ENCODE measurements at places on chromosomes 4 and X.

DNA sequence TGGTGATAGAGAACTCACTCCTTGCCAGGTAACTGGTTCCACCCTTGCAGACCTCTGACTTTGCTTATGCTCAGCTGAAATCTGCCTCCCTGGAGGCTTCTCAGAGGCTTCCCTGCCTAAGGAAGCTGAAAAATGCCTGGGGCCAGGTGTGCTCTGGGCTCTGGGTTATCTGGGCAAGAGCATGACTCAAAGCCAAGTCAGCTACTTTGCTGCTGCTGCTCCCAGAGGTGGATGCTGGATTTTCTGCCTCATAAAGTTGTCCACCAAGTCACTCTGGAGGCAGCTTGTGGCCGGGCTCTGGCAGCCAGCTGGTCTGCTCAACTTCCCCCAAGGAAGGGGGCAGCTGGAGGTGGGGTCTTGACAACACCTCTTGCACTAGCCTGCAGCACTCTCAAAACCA is 132.7 kb downstream of the PJA1 start:
- DNase-seq, result no peak

DNA sequence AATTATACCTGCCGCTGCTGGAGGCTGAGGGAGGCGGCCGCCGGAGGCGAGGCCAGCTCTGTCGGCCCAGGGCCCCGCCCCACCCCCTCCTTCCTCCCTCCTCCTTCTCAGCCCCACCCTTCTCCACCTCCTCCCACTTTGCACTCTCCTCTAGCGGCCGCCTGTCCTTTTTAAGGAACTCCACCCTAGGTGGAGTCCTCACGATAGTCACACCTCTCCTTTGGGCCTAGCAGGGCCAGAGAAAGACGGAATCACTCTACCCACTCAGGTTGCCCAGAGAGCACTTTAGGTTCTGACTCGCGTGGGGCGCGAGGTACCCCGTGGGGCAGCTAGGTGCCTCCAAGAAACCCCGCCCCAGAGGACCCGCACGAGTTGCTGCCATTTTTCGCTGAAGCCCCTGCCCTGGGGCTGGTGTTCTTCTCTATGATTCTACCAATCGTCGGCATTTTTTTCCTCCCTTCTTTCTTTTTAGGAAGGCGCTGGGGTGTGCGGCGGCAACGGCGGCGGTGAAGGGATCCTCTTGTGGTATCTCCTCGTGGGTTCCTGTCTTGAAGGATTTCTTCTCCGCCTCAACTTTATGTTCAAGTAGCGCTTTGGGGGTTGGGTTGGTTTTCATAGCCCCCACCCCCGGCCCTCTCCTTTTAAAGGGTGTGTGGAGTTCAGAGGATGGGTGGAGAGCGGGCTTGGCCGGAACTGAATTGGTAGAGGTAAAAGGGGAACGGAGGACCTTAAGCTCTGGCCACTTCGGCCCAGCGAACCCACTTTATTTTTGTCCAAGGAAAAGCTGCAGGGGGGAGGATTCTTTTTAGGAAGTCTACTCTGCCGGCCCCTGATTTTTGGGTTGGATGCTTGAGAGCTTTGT is at the start of gene KLF8:
Gene KLF8 (plus strand): TSS at position 136 of the 862 bp plus-strand sequence. CDS start 979 bp downstream, outside the sequence.
- peak; percentile 0 for DNase-seq

- no peak for DNase-seq
Observed at GRCh38 chr4:85913931-85914694, 439.2 kb downstream of the ARHGAP24 start.

GRCh38 chrX:16039363-16039762 is 84.0 kb upstream of the GRPR start:
- no peak for DNase-seq

DNA sequence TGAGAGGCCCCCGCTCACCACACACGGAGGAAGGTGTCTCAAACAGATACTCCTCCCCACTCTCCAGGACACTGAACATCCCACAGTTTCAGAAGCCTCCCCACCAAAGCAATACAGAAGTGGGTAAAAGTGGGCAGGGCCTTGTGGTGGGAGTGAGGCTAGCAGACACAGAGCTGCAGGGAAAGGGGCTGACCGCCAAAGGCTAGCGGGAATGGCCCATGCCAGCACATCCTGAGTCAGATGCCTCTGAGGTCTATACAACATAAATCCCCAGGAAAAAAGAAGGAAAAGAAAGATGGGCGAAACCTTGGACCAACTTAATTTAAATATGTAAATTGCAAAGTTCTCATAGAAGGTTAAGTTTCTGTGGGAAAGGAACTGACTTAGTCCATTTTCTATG is 21.9 kb upstream of the ARHGAP10 start:
- peak; percentile 56 for DNase-seq

GRCh38 chr4:43132010-43132582 is 239.6 kb downstream of the GRXCR1 start:
- peak; percentile 40 for DNase-seq

- no peak for DNase-seq
Observed at GRCh38 chr4:25810461-25811373, 52.1 kb downstream of the SEL1L3 start.

- no peak for DNase-seq
Observed at GRCh38 chr4:71074452-71075299, 81.2 kb downstream of the DCK start.

DNA sequence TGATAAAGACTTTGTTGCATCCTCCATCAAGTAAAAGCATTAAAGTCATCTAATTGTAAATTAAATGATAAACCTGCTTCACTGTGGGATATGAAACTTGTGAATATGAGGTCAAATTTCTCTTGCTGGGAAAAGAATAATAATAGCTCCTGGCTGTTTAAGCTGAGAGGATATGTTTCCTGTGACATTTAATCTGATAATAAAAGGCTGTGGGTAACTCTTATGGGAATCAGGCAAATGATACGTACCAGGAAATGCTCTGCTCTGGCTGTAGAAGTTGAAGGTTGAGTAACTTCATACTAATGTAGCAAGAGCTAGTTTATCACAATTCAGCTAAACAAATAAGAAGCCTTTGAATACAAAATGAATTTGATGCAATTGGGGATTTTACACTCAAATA is 574.6 kb downstream of the RAPGEF2 start:
- no peak for DNase-seq

DNA sequence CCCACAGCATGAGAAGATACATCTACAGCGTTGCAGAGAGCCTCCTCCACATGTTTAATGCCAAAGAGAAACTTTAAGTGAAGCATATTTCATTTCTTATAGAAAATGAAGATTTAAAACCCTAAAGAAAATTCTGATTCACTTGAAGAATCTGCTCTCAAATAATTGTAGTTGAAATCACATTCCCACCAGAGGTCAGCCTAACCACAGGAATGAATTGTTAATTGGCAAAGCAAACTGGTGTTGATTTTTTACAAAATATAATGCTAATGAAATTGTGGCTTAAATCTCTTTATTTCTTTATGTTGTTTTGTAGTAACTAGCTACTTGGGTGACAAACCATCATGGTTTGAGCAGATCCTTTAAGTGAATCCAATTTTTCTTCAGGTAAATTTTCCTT is 31.1 kb upstream of the WDR17 start:
- no peak for DNase-seq

GRCh38 chr4:109406337-109406931 is 27.2 kb upstream of the SEC24B start:
- peak; percentile 26 for DNase-seq

GRCh38 chrX:150456466-150456865 is 93.3 kb downstream of the MAMLD1 start:
- DNase-seq, result no peak

GRCh38 chr4:143346206-143346605 is 9.5 kb downstream of the GAB1 start:
- DNase-seq, result no peak

- DNase-seq, result no peak
Observed at GRCh38 chr4:105430811-105431210, 43.1 kb downstream of the PPA2 start.

- peak; percentile 0 for DNase-seq
Observed at GRCh38 chrX:34578237-34578636, 78.8 kb downstream of the TMEM47 start.

GRCh38 chr4:156515295-156515694 is 456.3 kb downstream of the PDGFC start:
- DNase-seq, result peak; percentile 3

DNA sequence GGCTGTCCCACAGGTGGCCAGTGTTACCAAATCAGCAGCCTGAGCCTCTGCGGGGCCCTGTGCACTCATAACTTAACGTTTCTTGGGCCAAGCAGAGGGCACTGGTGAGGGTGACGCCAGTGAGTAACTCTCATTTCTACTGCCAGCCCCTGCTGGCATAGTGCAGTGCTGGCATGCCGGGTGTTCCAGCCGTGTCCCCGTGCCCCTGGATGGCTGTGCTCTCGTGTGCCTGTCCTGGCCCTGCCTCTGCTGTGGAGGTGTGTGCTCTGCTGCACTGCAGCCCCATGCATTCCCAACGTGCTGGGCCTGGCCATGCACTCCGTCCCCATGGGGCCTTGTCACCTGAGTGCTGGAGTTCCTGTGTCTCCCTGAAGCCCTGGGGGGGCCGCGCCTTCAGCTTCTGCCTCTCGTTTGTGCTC is 14.7 kb downstream of the TBC1D14 start:
- DNase-seq, result no peak

- no peak for DNase-seq
Observed at GRCh38 chr4:7607156-7607910, 172.6 kb upstream of the PSAPL1 start.

GRCh38 chr4:172830295-172830764 is 338.3 kb upstream of the GALNT7 start:
- DNase-seq, result no peak

DNA sequence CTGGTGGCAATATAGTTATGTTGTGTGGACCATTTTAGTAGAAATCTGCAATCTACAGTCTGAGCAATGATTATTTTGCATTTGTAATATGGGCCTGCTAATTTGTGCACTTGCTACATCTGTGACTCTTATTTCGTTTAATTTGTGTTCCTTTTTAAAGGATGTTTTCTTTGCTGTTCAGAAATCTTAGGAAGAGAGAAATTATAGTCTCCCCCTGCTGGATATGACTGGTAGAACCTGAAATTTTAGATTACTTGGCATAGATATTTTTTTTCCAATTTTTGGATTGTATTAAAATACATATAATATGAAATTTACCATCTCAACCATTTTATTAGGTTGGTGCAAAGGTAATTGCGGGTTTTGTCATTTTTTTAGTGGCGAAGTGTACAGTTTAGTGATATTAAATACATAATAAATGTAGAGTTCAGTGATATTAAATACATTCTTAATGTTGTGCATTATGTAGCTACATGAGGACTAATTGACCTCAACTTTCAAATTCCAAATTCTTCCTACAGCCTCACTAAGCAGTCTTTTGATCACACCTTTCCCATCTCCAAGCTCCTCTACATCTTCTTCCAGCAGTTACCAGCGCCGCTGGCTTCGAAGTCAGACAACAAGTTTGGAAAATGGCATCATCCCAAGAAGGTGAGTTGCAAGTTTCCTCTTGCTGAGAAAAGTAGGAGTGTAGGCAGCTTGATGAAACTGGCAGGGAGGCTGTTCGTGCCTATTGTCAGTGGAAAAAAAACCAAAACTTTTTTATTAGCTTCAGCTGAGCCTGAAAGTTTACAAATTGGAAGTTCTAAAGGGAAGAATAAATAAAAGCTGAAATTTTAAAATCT is 82.2 kb downstream of the FNIP2 start:
- no peak for DNase-seq

GRCh38 chr4:35966566-35966965 is 277.7 kb downstream of the ARAP2 start:
- no peak for DNase-seq

GRCh38 chr4:8600686-8601085 is 8.1 kb downstream of the CPZ start:
- DNase-seq, result no peak
